ENCODE measurements at places on chromosomes 5 and 9. TPM values are rescaled to one million over a fixed set of nuclear protein-coding genes. Genes with fewer than 3 reads are reported as not detected.

Gene ZCCHC9
- total RNA-seq: 33.2 TPM

GRCh38 chr9:120486347-120486746 lies 93.6 kb downstream of the CDK5RAP2 start:
- peaks cover 5% of the 10 kb centered on the region for H3K4me1 ChIP-seq
- H3K27me3 ChIP-seq: no peaks in the 10 kb centered on the region
- H3K36me3 ChIP-seq: peaks cover 69% of the 10 kb centered on the region
- DNase-seq: no peak

DNA sequence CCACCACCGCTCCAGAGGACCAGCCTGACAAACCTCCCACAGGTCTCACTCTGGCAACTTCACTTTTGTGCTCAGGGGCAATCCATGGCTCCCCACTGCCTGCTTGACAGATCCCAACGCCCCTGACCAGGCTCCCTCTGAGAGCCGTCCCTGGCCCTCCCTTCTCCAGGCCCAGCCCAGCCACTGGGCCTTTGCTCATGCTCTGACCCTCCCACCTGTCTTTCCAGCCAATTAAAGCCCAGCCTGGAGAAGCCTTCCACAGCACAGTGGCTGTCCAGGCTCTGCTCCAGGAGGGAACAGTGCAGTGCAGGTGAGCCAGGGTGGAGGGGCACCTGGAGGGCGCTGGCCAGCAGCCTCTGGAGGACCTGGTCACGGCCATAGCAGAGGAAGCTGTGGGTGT lies 3.3 kb downstream of the ENTPD2 start:
- no peak overlapping the region for H3K4me3 ChIP-seq
- no peak for DNase-seq
- no peaks in the 10 kb centered on the region for H3K36me3 ChIP-seq
- no peaks in the 10 kb centered on the region for H3K4me1 ChIP-seq
- H3K27me3 ChIP-seq: peaks cover 34% of the 10 kb centered on the region

GRCh38 chr5:172078726-172079345 lies 72.4 kb upstream of the FBXW11 start:
- H3K36me3 ChIP-seq: peaks cover 82% of the 10 kb centered on the region
- peak overlapping the region; percentile 78 for H3K27ac ChIP-seq
- H3K4me3 ChIP-seq: peak overlapping the region; percentile 19
- DNase-seq: no peak
- peaks cover 45% of the 10 kb centered on the region for H3K4me1 ChIP-seq

DNA sequence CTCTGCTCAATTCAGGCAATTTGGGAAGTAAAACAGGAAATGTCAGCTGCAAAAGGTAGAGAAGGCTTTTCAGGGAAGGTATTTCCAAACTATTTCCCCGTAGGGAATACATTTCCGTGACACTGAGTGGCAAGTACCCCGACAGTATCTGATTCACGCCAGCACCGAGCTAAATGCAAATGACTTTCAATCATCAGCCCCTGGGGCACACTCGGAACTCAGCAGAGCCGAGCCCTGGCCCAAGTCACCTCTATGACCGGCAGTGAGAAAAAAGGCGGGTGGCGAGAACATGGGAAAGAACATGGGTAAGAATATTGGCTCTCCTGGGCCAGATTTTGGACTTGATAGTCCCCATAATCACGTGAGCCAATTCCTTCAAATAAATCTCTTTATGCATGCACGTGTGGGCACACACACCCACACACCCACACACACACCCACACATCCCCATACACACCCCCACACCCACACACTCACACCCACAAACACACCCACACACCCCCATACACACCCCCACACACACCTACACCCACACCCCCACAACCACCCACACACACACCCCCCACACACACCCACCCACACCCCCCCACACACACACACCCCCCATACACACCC lies 43.0 kb downstream of the COL23A1 start:
- no peak for DNase-seq
- H3K36me3 ChIP-seq: no peaks in the 10 kb centered on the region
- H3K4me1 ChIP-seq: no peaks in the 10 kb centered on the region
- no peak overlapping the region for H3K4me3 ChIP-seq
